LNCaP clone FGC (cell line): ENCODE measurements at places on chromosomes 6 and 20.
A peak's percentile ranks its signal among the peaks of the same experiment; 100 is the strongest.

DNA sequence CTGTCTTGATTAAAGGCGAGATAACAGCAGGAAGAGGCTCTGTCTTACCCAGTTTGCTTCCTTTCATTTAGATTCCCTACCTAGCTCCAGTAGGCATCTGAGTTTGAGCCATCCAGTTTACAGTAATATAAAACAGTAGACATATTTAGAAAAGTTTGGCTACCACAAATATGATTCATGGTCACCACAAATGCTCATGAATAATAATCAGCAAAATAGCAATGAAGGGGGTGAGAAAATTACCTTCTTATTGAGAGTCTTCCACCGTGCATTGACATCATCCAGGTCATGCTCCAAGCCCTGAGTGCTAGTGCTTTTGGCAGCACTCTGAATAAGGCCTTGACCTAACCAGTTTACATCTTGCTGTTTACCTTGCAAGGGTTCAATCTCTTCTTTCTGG lies 106.2 kb downstream of the DST start:
- DNase-seq: no peak

- DNase-seq: peak; percentile 30
These were observed 60.8 kb upstream of the MAP3K4 start for GRCh38 chr6:160930547-160931377.

GRCh38 chr6:42532038-42532669 lies 31.7 kb upstream of the UBR2 start:
- peak; percentile 42 for DNase-seq

GRCh38 chr6:164408868-164409267 lies 900.5 kb downstream of the C6orf118 start:
- DNase-seq: no peak

GRCh38 chr6:41683523-41684310 lies 45.4 kb downstream of the MDFI start:
- DNase-seq: no peak

DNA sequence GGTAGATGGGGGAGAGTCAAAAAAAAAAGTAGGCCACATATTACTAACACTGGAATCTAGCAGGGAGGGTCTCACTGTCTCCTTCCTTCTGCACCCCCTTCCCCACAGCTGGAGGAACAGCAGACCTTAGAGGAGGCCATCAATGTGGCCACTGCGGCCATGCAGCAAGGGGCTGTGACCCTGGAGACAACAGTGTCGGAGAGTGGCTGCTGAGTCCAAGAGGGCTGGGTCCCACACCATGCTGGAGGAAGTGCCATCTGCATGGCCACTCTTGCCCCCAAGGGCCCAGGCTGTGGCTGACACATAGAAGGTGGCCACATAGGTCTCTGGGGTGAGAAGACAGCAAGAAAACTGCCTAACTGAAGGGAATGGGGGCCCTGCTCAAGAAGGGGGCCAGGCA lies 2.6 kb upstream of the DEF6 start:
- DNase-seq: no peak
